ENCODE measurements at places on chromosomes 5 and 9.

GRCh38 chr5:96633820-96634219 lies 28.4 kb upstream of the CAST start:
- DNase-seq = no peak

GRCh38 chr9:113957821-113958341 lies 81.8 kb downstream of the ZNF618 start:
- DNase-seq = peak; percentile 30

- no peak for DNase-seq
Observed at GRCh38 chr5:107381189-107381856, 289.4 kb downstream of the EFNA5 start.

DNA sequence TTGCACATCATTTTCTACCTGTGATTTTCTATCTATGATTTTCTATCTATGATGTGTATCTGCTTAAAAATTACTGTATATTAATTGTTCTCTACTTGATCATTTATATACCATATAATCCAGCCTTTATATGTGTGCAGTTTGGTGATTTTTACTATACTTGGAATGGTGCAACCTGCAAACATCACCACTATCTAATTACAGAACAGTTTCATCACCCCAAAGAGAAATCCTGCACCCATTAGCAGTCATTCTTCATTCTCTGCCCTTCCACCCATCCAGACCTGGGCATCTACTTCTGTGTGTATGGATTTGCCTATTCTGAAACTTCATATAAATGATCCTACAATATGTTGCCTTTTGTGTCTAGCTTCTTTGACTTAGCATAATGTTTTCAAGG lies 51.3 kb downstream of the CARTPT start:
- no peak for DNase-seq

- DNase-seq = no peak
Observed at GRCh38 chr5:24855485-24855884, 210.7 kb upstream of the CDH10 start.

DNA sequence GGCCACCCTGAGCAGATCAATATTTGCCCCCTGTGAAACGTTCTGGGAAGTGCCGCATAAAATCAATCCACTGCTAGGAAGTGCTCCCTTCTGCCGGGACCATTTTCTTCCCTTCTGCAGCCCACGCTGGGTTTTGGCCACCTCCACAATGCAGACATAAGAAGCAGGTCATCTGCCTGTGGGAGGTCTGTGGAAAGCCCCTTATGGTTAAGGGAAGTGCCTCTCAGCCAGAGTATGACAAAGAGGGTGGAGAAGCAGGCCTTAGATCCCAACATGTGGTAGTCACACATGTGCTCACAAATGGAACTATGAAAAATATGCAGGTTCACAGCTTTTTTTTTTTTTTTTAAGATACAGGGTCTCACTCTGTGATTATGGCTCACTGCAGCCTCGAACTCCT lies 82.8 kb downstream of the SLC1A3 start:
- DNase-seq = no peak

DNA sequence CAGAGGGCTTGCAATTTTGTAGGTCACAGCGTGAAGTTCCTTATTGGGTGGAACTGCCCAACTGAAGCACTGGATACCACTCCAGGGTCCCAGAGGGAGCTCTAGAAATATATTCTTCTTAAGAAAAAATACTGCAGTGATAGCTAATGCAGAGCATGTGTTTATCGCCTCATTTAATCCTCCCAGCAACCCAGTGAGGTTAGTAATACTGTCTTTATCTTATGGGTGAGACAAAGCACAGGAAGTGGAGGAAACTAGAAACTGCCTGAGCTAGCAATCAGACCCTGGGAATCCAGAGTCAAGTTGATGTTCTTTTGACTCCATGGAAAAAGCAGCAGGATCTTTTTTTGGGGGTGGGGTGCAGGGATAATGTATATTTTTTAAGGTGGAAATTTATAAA lies 153.3 kb downstream of the PJA2 start:
- DNase-seq = no peak
